ENCODE measurements at places on chromosomes 7 and 10.

- peak; percentile 11 for ATAC-seq
These were observed 2.1 kb downstream of the EPHB4 start for GRCh38 chr7:100825215-100825671.

DNA sequence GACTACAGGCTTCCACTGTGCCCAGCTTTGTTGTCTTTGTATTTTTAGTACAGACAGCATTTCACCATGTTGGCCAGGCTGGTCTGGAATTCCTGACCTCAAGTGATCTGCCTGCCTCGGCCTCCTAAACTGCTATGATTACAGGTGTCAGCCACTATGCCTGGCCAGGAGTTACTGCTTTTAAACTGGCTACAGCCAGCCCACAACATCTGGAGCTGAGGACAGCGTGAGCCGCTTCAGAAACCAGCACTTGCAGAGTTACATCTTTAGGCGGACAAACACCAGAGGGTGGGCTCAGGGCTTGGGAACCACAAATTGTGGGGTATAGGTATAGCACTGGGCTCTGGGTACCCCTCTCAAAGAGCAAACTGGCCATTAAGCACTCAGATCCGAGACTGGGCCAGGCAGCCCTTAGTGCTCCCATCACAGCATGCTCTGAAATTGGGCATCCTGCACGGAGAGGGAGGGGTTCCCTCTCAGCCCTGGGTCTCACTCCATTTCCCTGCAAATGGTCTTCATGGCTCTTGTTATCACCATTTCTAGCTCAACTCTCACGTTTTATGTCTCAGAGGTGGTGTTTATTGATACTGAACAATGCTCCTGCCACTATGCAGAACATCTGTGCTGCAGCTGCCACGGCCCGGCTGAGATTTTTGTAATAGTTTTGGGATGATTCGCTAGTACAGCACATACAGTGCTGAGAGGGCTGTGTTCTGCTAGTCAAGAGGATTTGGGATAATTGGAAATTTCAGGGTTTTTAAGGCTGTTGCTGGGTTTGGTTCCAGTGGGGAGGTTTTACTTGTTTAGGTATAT, 146.4 kb upstream of the LYZL2 start:
- ATAC-seq: peak; percentile 95

GRCh38 chr7:98203261-98203963, 7.8 kb upstream of the BHLHA15 start:
- ATAC-seq: no peak

DNA sequence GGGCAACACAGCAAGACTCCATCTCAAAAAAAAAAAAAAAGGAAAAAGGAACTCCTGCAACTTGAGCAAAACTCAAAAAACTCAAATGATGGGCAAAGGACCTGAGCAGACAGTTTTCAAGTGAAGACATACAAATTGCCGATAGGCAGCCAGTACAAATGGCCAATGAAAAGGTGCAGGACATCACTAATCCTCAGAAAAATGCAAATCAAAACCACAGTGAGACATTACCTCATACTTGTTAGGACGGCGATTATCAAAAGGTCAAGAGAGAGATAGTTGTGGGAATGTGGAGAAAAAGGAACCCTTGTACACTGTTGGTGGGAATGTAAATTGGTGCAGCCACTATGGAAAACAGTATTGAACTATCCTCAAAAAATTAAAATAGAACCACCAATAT, 16.8 kb downstream of the SVOPL start:
- no peak for ATAC-seq

DNA sequence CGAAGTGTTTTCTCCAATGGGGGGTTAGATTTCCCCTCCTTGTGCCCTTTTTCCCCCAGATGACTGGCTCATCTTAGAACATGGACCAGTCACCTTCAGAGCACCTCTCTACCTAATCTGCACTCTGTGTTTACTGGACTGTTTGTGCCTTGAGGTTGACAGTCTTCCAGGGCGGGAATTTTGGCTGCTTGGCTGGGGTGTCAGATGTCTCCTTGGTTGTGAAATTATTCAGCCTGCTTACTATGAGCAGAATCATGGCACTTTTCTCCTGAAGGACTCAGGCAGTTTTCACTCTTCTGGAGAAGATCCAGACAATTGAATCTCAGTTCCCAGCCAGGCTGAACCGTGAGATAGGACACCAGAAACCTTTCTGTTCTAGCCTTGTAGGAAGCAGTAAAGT, 60.3 kb upstream of the NFKB2 start:
- ATAC-seq: no peak

DNA sequence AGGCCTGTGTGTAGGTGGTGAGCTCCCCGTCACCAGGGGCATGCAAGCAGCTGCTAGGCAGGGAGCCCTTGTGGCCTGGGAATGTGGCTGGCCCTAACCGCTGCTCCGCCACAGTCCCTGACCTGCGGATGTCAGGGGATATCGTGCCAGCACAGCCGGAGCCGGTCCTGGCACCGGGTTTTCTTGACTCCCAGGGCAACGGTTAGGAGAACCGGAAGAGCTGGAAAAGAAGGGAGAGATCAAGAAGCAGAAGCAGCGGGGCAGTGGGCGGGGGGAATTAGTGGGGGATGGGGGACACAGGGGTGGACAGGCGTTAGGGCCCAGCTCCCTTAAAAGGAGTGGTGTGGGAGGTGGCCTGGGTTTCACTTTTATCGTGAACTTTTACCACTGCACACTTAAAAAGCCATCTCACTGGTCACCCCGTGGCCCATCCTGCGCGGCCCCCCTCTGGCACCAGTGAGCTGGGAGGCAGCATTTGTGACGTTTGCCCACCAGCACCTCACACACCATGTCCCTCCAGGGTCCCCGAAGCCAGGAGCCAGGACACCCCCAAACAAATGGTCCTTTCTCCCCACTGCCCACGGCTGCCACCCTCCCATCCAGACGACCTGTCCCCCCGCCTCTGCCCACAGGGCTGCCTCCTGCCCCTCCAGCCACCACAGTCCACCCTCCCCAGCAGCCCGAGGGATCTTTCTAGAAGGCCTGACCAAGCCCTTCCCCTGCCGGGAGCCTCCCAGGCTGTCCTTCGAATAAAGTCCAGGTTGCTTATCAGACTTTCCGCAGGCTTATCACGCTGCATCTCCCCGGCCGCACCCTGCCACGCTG, 1.8 kb upstream of the MICALL2 start:
- no peak for ATAC-seq

DNA sequence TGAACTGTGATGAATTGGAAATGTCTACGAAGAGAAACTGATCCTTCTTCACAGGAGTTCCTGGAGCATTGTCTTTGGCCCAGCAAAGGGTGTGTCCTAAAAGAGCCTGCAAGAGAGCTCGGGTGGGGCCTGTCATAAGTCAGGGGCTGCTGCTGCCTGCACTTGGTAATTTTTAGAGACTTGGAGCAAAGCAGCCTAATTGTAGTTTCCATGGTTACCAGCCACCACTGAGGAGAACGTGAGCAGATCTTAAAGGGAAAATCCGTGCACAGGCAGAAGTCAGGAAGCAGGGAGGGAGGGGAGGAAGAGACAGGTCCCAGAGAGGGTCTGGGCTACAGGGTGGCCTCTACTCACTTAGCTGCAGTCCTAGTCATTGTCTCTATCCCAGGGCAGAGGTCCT, 463.6 kb downstream of the PLXNA4 start:
- ATAC-seq: no peak

- no peak for ATAC-seq
These were observed 79.6 kb upstream of the SORCS1 start for GRCh38 chr10:107244122-107244521.

DNA sequence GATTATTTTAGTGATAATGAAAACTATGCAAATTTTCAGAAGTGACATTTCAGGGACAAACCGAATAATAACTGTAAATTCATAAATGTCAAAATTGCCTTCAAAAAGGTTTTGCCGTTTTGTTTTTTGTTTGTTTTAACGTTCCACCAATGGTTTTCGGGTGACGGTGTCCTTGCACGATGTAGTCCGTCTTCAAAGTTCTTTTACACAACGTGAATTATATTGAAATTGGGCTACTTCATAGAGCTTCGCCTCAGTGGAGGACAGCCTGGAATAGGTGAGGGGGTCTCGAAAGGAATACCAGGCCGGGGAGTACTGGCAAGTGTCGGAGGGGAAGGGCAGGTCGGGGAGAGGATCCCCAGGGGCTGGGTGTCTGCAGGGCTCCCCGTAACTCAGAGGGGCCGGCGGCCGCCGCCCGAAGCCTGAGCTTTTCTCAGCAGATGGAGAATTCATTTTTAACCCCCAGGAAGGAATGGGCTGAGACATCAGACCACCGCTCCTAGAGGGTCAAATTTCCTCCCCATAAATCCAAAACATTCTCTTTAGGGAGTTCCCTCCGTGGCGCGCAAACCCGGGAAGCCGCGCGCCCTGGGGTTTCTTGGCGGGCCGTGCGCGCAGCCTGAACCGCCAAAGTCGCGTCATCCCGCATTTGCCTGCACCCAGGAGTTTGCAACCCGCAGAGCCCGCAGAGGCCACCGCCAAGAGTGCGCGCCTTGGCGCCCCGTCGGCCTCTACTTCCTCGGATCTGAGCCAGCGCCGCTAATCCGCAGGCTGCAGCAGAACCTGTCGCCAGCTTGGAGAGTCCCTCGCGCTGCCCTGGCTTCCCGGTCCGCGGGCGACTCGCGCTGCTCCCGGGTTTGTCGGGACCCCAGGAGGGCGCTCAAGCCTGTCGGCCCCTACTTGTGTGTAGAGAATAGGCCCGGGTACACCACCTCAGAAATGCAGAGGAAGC, 17.3 kb upstream of the EVX1 start:
- no peak for ATAC-seq

DNA sequence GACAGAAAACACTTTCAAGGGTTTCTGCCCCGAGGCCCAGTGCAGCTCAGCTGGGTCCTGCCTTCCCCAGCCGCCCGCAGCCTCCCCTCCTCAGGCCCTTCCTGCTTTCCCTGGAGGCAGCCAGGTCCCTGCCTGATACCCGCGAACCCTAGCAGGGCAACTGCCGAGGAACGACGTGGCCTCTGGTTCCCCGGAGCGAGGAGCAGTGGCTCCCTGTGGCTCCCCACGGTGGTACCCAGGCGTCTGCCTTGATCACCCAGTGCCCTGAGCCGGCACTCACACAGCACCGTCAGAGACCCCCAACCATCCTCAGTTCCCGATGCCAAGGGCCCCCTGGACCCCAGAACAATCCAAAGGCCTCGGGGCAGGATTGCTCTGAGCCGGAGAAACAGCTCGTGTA, 58.3 kb downstream of the CFAP46 start:
- ATAC-seq: no peak

DNA sequence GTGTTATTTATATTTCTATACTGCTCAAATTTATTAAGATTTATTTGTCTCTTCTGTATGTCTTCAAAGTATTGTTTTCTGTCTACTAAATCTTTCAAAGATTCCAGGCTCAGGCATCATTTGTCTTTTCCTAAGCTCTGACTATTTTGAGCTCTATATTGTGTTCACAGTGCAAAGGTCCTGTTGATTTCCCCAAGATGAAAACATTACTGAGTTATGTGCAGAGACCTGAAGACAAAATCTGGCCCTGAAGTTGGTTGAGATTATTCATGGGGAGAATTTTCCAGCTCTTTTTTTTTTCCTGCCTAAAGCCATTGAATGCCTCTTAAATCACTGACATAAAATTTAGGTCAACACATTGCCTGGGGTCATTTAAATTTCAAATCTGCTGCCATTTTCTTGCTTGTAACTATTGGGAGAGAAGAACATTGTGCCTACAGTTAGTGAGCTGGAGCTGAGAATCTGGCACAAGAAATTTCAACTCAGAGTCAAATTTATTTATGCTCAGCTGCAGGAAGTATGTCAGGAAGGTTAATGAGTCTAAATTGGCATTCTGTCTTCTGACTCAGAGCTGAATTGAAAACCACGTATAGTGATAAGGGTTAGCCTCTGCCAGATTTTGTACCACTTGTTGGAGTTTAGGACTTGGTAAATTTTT, 31.6 kb downstream of the CSTF2T start:
- peak; percentile 78 for ATAC-seq
